Activated T-cell treated with anti-CD3 and anti-CD28 coated beads, Interleukin-2, amount 50 U/mL, for 72 hours (primary cell): ENCODE measurements at places on chromosomes 5 and 9. TPM values are rescaled to one million over a fixed set of nuclear protein-coding genes. Genes with fewer than 3 reads are reported as not detected.

Gene CPLANE1
- 9.0 TPM for total RNA-seq

Gene TPM2
- 7.8 TPM for total RNA-seq

Gene GCNT4
- total RNA-seq, result 4.5 TPM

Gene IL13
- 8.0 TPM for total RNA-seq

GRCh38 chr5:169256191-169256590 lies 44.7 kb downstream of the SLIT3 start:
- DNase-seq, result no peak
- peaks cover 6% of the 10 kb centered on the region for H3K27me3 ChIP-seq
- H3K27ac ChIP-seq, result no peak overlapping the region
- H3K4me3 ChIP-seq, result no peak overlapping the region
- no peaks in the 10 kb centered on the region for H3K4me1 ChIP-seq

DNA sequence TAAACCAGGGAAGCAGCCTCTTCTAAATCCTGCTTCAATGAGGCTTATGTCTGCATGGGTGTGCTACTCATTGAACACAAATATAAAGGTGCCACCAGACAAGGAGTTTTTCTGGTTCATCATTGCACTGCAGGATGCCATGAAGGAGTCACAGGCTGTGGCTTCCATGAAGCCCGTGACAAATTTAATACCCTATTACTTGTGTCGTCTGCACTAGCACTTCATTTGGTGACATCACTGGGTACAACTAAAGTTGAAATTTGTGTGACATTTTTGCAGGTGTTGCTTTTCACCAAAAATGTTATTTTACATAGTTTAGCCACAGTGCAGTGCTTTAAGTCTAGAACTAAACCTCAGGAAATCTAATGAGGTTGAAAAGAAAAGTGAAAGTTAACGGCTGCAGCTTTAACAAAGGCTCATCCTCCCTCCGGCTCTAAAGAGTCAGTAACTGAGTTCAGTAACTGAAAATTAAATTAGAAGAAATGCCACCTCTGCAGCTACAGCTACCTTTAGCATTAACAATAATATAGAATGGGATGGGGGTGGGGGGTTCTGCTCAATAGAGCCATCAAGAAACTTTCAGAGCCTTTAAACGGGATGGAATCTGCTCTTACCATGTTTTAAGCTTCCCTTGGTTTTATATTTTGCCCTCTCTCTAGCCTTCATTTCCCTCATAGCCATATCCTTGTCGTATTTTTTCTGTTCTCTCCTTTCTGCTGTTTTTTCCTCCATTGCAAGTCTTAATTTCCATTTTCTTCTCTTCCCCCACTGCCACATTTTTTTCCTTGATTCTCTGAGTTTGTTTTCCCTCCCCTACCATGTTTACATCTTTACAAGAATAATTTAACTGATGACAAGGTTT lies 233.8 kb upstream of the TMEM161B start:
- H3K27me3 ChIP-seq, result peaks cover 4% of the 10 kb centered on the region
- DNase-seq, result peak; percentile 11
- H3K4me3 ChIP-seq, result peak overlapping the region; percentile 83
- no peaks in the 10 kb centered on the region for H3K36me3 ChIP-seq
- peak overlapping the region; percentile 98 for H3K27ac ChIP-seq

DNA sequence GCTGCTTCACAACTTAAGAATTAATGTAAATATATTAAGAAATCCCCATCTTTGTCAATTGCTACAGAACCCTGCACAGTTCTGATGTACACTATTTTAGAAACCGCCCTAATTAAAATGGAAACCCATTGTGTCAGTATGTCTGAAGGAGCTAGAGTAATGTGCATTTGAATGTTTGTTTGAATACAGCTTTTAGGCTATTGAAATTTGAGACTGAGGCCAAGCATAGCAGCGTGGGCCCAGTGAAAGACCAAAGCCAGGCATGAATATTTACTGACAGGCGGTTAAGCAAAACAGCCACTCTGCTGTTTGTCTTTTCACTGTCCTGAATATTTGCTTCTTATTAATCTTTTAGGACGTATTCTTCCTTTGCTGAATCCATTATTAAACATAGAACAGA lies 252.3 kb downstream of the IZUMO3 start:
- no peak overlapping the region for H3K27ac ChIP-seq
- H3K4me1 ChIP-seq, result no peaks in the 10 kb centered on the region
- H3K27me3 ChIP-seq, result no peaks in the 10 kb centered on the region
- DNase-seq, result no peak

DNA sequence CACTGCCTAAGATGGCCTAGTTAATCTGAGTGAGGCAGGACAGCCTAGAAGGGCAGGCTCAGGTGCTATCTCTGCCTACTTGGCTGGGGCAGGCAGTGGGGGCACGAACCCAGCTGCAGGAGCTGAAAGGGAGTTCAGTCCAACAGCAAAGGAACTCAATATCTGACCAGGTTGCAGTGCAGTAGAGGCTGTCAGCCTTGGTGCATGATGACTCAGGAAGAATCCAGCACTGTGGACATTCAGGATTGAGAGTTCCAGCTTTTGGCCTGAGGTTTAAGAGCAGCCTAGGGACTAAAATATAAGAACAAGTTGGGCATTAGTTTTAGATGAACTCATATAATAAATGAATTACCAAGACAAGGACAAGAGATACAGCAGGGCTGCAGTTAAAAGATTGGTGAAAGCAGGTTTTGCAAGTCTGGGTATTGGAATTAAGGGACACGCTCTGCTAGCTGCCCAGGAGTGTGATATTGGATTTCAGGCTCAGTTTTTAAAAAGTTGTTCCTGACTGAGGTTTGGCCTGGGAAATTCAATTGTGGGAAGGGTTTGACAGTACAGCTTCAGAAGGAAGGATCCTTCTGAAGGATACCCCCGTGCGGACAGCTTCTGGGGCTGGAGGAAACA lies 64.7 kb upstream of the ATG10 start:
- no peak overlapping the region for H3K27ac ChIP-seq
- no peak for DNase-seq
- no peak overlapping the region for H3K4me3 ChIP-seq

DNA sequence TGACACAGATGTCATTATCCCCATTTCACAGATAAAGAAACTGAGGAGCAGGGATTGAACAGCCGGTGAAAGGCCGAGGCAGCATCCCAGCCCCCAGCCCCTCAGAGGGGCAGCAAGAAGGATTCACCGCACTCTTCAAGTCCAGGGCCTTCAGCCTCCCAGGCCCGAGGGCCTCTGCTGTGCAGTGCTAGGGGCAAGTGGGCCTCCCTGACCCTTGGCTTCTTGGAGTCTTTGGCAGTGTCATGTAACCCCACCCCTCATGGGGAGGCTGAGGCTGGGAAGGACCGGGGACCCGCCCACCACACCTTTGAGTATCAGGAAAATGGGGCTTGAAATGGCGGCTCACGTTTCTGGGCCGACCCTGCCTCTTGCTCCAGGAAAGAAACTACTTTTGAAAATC lies 28.7 kb upstream of the RXRA start:
- peaks cover 17% of the 10 kb centered on the region for H3K4me1 ChIP-seq
- no peak for DNase-seq
- H3K27me3 ChIP-seq, result peaks cover 12% of the 10 kb centered on the region

DNA sequence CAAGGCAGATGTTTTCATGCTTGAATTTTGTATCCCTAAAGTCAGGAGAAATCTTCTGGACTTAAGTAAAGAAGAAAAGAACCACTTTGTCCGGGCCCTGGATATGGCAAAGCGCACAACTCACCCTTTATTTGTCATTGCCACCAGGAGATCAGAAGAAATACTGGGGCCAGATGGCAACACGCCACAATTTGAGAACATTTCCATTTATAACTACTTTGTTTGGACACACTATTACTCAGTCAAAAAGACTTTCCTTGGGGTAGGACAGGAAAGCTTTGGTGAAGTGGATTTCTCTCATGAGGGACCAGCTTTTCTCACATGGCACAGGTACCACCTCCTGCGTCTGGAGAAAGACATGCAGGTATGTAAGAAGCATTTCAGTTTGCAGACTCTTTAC lies 2.3 kb downstream of the TYRP1 start:
- no peak for DNase-seq
- no peaks in the 10 kb centered on the region for H3K27me3 ChIP-seq
- H3K27ac ChIP-seq, result no peak overlapping the region
- no peaks in the 10 kb centered on the region for H3K36me3 ChIP-seq

DNA sequence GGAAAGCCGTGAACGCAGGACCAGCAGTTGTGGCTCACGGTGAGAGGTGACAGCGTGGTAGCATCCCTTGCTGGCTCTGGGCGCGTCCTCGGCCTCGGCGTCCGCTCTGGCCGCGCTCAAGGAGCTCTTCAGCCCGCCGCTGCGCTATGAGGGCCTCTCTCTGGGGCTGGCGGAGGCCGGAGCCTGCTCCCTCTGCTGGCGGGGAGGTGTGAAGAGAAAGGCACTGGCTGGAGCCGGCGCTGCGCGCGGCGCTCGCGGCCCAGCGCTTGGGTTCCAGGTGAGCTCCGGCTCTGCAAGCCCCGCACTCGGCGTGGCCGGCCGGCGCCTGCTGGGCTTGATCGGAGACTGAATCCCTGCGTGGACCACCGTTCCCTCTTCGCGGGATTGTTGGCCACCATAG lies 705.6 kb downstream of the SEMA5A start:
- no peak overlapping the region for H3K4me3 ChIP-seq
- H3K27me3 ChIP-seq, result no peaks in the 10 kb centered on the region
- DNase-seq, result no peak
- H3K4me1 ChIP-seq, result no peaks in the 10 kb centered on the region
- H3K36me3 ChIP-seq, result peaks cover 3% of the 10 kb centered on the region

- no peaks in the 10 kb centered on the region for H3K36me3 ChIP-seq
- H3K27me3 ChIP-seq, result peaks cover 21% of the 10 kb centered on the region
- no peak overlapping the region for H3K27ac ChIP-seq
- DNase-seq, result no peak
These were observed 53.2 kb downstream of the ENC1 start for GRCh38 chr5:74587300-74587699.

DNA sequence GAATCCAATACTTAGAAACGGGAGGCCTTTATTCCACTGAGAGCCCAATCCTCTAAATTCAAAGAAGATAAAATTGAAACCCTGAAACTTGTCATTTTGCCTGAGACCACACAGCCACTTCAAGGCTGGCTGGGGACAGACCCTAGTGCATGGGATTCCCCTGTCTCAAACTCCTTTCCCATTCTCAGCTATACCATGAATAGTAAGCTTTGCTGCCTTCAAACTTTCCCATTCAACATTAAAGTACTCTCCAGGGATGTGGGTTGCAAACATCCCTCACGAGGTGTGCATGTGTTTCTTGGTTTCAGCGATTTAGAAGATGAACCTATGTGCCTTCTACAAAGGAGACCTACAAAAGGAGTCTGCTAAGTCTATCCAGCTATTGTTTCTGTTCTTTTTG lies 64.6 kb downstream of the GABRB2 start:
- DNase-seq, result no peak
- H3K4me3 ChIP-seq, result no peak overlapping the region
- H3K36me3 ChIP-seq, result no peaks in the 10 kb centered on the region
- H3K27me3 ChIP-seq, result no peaks in the 10 kb centered on the region

DNA sequence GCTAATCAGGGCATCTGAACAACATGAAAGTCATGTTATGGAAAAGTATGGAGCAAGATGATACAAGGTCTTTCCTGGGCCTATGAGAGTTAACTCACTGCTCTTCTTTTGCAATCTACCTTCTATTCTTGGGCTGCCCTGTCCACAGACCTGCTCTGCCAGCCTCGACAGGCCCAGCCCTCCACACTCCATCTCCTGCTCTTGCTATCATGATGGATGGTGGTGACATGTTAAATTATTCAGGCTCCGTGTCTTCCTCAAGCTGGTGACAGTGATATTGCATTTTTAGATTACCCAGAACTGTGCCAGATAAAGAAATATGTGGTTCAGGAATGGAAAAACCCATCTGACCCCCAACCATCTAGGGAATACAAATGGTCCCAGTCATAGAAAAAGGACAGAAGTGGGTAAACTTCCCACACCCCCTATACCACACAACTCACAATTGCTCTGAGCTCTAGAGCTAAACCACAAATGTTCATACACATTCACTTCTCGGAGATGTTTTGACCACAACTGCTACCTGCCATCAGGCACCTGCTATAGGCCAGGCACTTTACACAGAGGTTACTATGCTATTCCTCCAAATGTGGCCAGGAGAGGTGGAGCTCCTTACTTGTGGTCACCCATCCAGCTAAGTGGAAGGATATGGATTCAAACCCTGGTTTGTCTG lies 311.3 kb downstream of the ASTN2 start:
- no peaks in the 10 kb centered on the region for H3K36me3 ChIP-seq
- H3K27me3 ChIP-seq, result no peaks in the 10 kb centered on the region
- H3K4me1 ChIP-seq, result no peaks in the 10 kb centered on the region
- H3K27ac ChIP-seq, result no peak overlapping the region
- H3K4me3 ChIP-seq, result no peak overlapping the region

DNA sequence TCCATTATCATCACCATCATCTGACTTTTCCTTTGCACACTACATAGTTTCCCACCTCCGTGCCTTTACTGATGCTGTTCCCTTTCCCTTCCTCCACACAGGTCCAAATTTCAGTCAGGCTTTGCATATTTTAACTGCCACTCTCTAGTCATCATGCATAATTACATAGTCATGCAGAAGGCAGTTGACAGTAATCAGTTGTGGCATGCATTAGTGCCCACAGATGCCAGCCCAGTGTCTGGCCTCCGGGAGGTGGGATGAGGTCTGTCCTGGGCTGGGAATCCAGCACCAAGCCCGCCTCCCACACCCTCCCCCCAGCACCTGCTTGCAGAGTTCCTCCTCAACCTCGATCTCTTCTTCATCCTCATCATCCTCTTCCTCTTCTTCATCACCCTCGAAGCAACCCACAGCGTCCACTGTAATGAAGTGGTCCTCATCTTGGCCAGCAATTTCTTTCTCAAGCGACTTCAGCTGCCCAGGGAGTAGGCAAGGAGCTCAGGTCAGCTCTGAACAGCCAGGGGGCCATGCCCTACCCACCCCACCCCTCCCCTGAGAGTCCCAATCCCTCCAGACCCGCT lies 8.8 kb downstream of the BBLN start:
- H3K27ac ChIP-seq, result no peak overlapping the region
- no peaks in the 10 kb centered on the region for H3K36me3 ChIP-seq
- no peaks in the 10 kb centered on the region for H3K4me1 ChIP-seq
- H3K4me3 ChIP-seq, result no peak overlapping the region
